ENCODE measurements at places on chromosomes 5 and 9.

DNA sequence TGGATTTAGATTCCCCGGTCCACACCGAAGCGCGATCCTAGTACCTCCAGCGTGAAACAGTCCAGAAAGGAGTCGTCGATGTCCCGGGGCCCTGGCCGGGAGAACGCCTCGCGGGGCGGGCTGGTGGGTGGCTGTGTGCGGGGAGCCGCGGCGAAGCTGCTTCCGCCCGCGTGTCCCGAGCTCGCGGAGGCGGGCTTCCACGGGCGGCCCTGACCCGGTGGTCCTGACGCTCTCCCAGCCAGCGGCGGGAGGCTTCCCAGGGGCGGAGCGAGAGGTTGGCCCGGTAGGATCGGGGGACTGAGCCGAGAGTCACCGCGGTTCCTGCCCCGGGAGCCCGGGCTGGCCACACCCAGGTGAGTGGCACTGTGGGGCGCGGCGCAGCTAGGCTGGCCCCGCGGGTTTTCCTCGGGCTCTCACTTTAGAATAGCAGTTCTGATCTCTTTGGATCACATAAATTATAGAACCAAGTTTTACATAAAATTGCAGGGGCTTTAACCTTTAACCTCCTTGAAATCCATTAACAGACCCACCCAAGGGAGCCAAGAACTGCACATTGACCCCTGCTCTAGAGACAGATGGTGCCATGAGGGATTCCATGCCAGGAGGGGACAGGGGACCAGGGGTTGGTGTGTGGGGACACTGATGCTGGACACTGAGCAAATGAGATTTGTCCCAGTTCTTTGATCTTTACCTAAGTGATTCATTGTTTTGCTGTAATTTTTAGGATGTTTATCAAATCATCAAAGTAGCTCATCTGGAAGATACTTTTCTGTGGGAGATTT is 29.2 kb upstream of the IL31RA start:
- DNase-seq = no peak

- no peak for DNase-seq
Observed at GRCh38 chr5:143215690-143216089, 187.8 kb downstream of the NR3C1 start.

DNA sequence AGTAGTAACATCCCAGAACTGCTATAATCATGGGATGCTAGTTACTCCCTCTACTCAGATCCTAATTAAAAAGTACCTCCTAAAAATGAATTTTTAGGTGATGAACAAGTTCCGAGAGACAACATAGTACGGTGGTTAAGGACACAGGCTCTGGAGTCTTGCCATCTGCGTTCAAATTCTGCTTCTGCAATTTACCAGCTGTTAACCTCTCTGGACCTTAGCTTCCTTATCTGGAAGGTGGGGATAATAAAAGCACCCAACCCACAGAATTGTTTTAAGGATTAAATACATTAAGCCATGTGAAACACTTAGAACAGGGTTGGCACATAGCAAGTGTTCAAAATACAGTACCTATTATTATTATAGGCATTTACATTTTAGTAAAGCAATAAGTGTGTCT is 77.5 kb upstream of the XPA start:
- no peak for DNase-seq

- no peak for DNase-seq
Observed at GRCh38 chr5:55036477-55036876, 12.4 kb downstream of the GZMK start.

DNA sequence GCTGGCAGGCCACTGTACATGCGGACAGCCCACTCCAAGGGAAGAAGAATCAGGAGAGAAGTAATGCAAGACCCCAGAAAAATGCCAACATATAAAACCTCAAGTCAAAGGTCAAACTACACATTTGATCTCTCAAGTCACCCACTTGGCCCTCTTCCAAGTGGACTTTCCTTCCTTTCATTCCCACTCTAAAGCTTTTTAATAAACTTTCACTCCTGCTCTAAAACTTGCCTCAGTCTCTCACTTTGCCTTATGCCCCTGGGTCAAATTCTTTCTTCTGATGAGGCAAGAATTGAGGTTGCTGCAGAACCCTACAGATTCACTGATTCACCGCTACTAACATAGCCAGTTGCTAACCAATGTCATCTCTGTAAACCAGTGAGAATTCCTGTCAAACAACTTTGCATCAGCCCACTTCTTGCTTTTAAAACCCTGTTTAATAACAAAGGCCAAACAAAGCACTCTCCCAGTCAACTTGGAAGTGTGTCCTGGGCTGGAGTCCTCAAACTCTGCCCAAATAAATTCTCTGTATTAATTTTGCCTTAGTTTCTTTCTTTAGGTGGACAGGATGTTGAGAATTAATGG is 6.9 kb upstream of the ATP6V1G1 start:
- DNase-seq = no peak

All from stimulated activated CD4-positive, alpha-beta T cell treated with anti-CD3 and anti-CD28 coated beads, Interleukin-1b, Interleukin-23, amount 100 ng/mL, for 24 hours (primary cell).